ENCODE measurements at places on chromosomes 1 and 21.
A peak's percentile ranks its signal among the peaks of the same experiment; 100 is the strongest.

GRCh38 chr1:106456832-106457231, 599.6 kb upstream of the PRMT6 start:
- DNase-seq, result no peak

GRCh38 chr1:180360333-180361075, 130.4 kb downstream of the LHX4 start:
- no peak for DNase-seq

DNA sequence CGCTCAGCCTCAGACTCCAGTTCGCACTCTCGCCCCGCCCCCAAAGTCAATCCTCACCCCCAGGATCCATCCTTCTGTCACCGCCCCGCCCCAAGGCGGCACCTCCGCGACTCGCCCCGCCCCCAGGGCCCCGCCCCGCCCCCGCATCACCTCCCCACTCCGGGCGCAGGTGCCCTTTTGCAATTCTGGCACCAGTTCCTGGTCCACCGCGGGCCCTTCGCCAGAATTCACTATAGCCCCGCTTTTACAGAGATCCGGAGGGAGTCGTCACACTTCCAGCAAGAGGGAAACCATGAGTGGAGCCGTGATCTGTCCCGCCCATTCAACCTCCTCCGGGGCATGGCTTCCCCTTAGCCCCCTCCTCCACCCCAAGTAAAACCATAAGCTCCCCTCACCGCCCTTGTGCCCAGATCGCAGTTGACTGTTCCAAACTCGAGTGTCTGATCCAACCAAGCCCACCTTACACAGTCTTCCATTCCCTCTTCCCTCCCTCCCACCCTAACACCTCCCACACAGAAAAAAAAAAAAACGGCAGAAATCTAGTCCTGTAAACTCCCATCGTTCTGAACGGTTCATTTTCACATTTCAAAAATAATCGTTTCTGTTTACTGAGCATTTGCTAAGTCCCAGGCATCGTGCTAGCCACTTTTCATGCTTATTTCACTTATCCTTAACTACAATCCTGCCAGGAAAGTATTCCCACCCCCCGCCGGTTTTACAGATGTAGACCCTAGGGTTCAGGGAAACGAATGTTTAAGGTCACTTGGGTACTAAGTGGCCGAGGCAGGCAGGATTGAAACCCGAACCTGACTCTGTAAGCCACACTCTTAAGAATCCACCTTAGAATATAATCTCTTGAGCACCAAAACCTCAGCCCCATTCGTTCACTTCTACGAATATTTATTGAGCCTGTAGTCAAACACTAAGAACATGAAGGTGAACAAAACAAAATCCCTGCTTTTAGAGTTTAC, 1.3 kb upstream of the DNAJC16 start:
- DNase-seq, result peak; percentile 43

DNA sequence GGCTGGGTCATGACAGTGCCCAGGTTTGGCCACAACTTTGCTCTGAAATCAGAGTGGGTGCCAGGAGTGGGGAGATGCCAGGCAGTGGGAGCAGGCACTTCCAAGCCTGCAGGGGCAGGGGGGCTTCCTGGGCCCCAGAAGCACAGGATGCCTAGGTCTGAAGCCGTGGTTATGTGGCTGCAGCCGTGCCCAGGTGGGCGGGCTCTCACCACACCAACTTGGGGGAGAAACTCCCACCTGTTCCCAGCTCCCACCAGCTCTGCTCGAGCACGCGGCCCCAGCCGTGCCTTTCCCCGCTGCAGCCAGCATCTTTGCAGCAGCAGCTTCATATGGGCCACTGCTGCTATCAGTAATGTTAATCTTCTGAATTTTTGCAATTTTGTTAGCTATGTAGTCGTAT, 331.4 kb downstream of the USP25 start:
- no peak for DNase-seq

DNA sequence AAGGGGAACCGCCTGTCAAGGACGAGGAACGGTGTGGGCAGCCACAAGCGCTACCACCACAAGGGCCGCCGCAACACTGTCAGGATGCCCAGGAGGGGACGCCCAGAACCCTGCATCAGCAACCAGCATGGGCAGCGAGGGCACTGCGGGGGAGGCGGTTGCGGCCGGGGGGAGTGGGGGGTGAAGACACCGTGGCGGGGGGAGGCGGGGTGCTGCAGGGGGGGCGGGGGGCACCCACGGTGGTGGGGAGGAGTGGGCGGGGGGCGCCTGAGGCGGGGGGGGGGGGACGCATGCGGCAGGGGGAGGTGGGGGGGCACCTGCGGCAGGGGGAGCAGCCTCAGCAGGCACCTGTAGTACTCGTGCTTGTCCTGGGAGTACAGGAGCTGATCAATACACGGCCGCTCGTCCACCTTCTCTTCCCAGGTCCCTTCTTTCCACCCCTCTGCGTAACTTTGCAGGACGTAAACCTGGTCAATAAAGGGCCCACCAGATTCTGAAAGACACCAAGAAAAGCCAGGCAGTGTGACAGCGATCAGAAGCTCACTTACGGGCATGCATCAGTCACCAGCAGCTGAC, 4.6 kb downstream of the POFUT2 start:
- no peak for DNase-seq

- no peak for DNase-seq
Observed at GRCh38 chr1:7543718-7544090, 227.4 kb upstream of the VAMP3 start.

DNA sequence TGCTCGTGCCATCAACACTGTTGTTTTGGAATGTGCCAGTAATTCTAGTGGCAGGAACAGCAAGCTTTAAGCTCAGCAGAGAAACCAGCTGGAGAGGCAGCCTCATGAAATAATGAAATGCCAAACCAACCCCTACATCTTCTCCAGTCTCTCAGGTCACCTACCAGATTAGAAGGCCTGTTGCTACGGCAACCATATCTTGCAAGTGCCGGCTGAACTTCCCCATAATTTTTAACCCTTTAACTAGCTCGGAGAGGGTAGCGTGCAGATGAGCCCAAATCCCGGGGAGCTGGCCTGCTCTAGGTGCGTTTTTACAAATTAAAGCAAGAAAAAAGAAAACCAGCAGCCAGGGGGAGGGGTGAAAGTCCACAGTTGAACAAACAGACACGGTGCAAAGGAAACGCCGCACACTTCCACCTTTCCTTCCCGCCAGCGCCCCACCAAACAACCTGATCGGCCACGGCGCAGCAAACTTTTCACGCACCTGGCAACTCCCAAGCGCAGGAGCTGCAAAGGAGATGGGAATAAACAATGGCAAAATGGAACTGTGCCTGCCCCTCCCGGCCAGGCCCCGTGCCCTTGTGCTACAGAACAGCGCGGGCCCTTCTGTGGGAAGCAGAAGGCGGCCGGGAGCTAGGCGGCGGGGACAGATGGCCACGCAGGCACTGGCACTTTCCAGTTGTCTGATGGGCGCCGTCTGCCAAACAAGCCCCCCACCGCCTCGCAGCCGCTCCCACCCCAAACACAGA, 50.1 kb downstream of the SSBP3 start:
- peak; percentile 89 for DNase-seq

DNA sequence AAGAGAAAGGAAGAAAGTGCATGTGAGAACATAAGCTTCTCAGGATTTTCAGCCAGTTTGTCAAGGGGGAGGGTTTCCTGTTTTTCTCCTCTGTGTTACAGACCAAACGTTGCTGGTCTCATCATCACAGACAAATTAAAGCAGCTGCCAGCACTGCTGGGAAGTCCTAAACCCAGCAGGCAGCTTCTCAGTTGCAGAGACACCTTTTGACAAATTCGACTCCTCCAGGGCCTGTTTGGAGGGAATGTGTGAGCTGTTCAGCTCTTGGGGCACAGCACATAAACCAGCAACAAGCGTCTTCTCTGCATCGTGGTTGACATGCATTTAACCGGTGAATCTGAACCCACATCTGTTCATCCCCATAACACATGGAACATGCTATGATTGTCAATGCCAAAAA, 454.6 kb upstream of the RUNX1 start:
- DNase-seq, result no peak

DNA sequence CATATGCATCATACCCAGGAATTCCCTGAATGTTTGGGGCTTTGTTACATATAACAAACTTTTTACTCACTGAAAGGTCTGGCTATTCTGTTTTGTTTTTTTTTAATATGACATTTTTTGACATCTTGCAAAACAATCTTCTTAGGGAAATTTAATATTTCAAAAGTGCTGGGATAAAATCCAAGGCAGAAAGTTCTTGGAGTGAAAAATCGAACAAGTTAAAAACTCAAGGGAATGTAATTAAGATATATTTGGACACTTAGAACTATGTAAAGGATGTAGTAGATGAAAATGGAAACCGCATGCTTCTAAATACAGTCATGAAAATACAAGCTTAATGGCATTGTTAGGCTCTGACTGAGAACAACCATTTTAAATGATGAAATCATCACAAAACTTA, 8.6 kb downstream of the CHODL start:
- no peak for DNase-seq

DNA sequence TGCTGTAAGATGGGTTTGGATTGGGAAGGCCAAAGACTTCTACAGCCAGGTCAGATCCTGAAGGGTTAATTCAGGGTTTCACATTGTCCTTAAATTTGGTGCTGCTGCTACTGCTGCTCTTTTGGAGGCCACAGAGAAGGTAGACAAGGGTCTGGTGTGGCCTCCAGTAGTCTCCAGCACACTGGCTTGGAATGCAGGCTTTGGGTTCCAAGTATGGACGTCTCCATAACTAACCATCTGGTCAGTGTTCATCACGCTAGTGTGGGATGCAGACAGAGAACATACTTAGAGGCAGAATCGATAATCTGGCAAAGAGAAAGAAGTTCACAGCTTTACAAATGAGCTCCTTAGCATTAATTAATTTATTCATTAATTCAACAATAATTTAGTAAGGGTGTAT, 154.1 kb downstream of the ZBTB18 start:
- DNase-seq, result no peak

- no peak for DNase-seq
Observed at GRCh38 chr1:204972426-204972825, 70.6 kb upstream of the CNTN2 start.

DNA sequence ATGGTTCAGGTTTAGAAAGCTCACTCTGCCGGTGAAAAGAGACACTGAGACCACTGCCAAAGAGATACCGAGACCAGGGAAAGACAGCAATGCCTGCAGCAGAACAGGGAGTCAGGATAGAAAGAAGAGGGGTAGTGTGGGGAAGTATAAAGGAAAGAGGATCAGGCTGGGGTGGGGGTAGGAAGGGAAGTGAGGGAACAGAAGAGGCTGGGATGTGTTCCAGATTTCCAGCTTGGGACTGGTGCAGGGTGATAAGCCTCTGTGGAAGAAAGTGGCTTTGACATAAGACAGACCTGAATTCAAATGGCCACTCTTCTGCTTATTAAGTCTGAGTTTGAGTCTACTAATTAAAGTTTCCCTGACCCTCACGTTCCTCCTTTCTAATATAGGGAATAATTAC, 105.9 kb downstream of the PIK3R3 start:
- DNase-seq, result no peak

Measured in erythroblast (primary cell).